ENCODE measurements at places on chromosomes 1 and 21.

- no peak for DNase-seq
Measured at GRCh38 chr1:220001095-220001501, 45.2 kb downstream of the EPRS1 start.

DNA sequence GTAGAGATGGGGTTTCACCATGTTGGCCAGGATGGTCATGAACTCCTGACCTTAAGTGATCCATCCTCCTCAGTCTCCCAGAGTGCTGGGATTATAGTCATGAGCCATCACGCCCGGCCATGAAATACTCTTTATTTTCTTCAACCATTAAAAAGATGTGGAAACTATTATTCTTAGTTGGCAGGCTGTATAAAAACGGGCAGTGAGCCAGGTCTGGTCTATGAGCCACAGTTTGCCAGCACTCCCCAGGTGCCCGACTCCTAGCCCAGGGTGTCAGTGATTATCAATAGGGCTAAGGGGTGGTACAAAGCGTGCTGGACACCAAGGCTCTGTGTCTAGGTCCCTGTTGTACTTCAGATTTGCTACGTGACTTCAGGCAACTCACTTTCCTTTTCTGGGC, 3.7 kb upstream of the TMEM61 start:
- no peak for DNase-seq

- DNase-seq: no peak
Measured at GRCh38 chr1:209871006-209871405, 43.2 kb downstream of the UTP25 start.

- DNase-seq: peak; percentile 80
Measured at GRCh38 chr1:34865981-34866761, 6.6 kb upstream of the SMIM12 start.

DNA sequence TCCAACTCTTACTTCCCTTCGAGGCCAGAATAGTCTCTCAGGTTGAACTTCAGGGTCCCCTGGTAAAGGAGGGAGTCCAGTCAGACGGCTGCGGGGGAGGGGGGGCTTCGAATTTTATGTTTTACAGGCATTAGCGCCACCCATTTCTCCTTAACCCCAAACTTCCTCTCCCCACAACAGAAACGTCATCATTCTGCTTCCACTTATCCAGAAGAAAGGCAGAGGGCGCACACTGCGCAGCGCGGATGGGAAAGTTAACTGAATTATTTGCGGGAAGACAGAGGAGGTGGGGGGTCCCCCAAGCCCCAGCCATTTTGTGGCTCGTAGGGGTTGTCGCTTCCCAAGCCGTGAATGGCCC, 529 bp upstream of the PRMT2 start:
- DNase-seq: peak; percentile 87

- peak; percentile 51 for DNase-seq
Measured at GRCh38 chr21:37412603-37413360, 46.2 kb downstream of the DYRK1A start.

- DNase-seq: no peak
Measured at GRCh38 chr1:92125204-92125603, 45.1 kb downstream of the BTBD8 start.

- DNase-seq: no peak
Measured at GRCh38 chr1:219467524-219467923, 145.4 kb downstream of the ZC3H11B start.

DNA sequence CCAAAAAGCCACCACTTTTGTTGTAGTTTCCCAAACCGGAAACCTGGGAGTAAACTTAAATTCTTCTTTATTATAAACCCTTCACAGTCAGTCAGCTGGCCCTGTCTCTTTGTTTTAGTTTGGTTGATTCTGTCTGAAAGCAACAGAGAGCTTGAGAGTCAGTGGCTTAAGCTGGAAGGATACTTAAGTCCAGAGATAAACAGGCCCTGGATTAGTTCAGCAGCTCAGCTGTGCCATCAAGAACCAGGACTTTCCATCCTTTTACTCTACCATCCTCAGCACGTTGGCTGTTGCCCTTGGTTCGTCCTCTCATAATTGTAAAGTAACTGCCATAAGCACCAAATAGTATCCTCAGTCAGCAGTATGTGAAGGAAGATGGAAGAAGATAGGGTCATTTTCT, 4.5 kb downstream of the DESI2 start:
- no peak for DNase-seq

GRCh38 chr1:175512637-175513412, 230.6 kb downstream of the TNR start:
- no peak for DNase-seq

DNA sequence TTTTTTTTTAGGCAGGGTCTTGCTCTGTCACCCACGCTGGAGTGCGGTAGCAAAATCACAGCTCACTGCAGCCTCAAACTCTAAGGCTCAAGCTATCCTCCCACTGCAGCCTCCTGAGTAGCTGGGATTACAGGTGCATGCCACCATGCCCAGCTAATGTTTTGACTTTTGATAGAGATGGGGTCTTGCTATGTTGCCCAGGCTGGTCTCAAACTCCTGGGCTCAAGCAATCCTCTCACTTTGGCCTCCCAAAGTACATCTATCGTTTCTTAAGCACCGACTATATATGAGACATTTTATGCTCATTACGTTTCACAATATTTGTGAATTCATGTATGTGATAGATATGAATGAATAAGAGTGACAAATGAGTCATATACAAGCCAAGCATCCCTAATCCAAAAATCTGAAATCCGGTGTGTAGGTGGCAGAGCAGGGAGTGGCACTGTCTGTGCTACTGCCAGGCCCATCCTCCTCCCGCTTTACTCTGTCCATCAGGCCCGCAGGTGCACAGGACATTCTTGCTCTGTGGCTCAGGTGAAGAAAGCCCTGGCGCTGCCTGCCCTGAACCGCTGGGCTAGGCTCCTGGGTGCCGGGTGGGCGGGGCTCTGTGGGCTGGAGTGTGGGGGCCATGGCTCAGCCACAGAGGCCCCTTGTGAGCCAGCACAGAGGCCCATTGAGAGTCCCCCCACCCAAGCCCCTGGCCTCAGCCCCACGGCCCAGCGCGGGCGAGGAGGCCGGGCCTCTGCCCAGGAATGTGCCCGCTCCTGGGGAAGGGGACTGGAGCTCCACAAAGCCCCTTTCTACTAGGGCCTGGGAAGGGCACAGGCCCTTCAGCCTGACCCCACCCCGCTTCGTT, 45.3 kb downstream of the HSPG2 start:
- no peak for DNase-seq

DNA sequence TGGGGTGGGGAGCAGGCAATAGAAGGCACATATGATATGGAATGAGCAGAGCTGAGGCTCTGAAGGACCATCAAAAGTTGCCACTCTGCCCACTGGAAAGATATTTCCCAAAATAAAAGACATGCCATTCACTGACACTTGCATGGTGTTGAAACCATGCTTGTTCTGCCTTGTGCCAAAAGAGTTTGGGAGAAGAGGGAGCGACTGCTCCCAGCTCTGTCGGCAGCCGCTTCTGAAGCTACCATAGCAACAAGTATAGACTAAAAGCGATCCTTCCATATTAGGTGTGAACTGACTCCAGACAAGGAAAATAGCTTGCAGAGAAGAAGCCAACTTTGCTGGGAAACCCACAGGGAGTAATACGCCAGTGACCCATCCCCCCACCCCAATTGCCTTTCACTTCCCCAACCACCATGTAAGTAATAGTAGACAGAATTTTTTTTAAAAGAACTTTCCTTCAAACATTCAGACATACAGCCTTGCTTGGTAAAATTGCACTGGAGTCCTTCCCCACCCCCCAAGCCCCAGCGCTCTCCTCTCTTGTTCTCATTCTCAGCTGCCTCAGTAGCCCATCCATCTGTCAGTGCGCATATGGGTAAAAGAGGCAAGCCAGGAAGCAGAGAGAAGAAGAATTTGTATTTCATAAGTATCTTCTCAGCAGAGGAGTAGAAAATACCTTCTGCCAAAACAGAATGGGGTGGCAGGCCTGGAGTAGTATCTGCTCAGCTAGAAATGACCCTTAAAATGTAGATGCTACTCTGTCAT, 263.7 kb downstream of the OMA1 start:
- DNase-seq: no peak

GRCh38 chr1:110336300-110337039, 2.7 kb upstream of the RBM15 start:
- DNase-seq: peak; percentile 58

DNA sequence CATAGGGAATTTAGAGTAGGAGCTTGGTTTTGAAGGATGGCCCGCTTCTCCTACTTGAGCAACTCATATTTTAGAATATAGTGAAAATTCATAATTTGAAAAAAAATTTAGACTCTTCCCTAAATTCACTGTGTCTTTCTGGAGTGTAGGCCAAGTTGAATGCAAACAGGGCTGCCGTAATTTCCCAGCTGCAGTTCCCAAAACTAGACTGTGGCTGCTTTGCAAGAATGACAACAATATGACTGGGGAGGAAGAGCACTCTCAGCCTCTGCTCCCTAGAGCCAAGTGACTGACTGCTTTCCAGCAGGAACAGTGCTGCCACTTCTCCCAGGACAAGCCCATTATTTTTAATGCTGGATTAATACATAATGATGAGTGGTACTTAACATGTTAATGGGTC, 209.0 kb downstream of the RHOU start:
- no peak for DNase-seq

GRCh38 chr21:15088488-15088887, 23.7 kb upstream of the NRIP1 start:
- DNase-seq: no peak

- DNase-seq: peak; percentile 50
Measured at GRCh38 chr21:31514598-31514997, 144.9 kb upstream of the SOD1 start.

- no peak for DNase-seq
Measured at GRCh38 chr1:197808880-197809279, 33.6 kb upstream of the DENND1B start.

- no peak for DNase-seq
Measured at GRCh38 chr1:91601554-91602376, 101.1 kb downstream of the CDC7 start.

- peak; percentile 13 for DNase-seq
Measured at GRCh38 chr1:4034318-4034887, 134.3 kb upstream of the C1orf174 start.

GRCh38 chr21:34039678-34040382, 33.5 kb upstream of the MRPS6 start:
- DNase-seq: peak; percentile 26

DNA sequence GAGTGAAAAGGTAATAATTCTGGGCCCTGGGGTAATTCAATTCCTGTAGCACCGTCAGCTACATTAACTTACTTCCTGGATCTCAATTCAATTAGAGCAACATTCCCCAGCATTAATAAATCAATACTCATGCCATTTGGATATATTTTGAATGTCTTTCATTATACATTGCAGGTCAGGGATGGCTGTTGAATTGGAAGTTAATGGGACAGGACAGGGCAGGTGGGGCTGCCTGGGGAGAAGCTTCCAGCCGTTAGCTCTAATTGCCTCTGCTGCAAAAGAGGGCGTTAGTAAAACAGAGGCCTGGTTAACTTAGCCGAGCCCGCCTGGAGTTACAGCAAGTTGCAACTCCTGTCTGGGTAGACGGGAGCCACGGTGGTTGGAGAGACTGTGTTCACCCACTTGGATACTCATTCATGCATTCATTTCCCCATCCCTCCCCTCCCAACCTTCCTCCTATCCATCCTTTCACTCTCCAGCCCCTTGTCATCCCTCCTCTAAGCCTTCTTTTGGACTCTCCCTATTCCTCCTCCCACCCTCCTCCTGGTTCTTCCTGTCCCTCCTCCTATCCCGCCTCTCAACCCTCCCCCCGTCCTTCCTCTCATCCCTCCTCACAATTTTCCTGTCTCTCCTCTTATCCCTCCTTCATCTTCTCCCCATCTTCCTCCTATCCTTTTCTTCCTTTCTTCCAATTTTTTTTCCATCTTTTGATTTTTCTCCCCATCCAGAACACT, 137.6 kb upstream of the RUNX3 start:
- DNase-seq: no peak

DNA sequence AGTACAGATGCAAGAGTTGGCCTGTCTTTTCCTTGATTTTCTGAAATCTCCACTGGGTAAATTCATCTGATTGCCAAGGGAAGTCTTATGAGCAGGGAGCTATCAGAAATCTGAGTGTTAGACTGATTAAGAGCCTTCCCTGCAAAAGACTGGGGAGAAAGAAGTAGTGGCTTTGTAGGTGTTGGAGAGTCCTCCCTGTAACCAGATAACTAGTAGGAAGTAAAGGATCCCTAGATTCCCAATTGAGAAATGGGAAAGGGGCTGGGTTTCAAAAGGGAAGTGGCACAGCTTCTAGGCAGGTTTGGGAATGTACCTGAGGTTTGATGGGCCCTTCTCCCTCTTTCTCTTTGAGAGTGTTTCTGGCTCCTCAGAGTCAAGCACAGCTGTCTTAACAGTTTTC, 2.1 kb downstream of the TLCD4 start:
- peak; percentile 2 for DNase-seq

DNA sequence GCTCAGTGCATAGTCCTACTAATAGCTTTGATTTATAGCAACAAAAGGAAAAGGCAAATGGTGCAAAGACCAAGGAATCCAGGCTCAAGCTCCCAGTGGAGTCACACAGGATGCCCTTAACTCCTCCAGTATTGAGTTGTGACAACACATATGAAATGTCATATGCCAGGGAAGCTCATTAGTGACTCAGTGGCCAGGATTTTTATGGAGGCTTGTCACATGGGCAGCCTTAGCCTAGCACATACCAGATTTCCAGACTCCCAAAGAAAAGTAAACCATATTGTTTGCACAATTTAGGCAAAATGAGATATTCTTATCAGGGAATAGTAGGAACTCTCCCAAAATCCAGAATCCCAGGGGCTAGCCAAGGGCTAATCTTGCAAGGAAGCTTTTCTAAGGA, 129.2 kb downstream of the MAGI3 start:
- peak; percentile 24 for DNase-seq

DNA sequence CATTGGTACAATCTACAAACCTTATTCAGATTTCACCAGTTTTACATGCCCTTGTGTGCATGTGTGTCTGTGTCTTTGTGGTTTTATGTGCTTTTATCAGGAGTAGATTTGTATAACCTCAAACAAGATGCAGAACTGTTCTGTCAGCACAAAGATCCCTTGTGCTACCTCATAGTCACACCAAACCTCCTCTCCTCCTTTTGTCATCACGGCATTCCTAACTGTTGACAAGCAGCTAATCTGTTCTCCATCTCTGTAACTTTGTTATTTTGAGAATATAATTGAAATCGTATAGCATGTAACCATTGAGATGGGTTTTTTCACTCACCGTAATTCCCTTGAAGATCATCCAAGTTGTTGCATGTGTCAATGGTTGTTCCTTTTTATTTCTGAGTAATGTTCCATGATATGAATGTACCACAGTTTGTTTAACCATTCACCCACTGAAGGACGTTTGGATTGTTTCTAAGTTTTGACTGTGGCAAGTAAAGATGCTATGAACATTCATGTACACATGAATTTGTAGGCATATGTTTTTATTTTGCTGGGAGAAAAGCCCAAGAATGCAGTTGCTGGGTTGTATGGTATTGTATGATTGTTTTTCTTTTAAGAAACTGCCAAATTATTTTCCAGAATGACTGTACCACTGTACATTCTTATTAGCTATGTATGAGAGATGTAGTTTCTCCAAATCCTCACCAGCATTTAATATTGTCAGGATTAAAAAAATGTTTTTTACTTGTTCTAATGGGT, 78.1 kb upstream of the B3GALT2 start:
- no peak for DNase-seq

DNA sequence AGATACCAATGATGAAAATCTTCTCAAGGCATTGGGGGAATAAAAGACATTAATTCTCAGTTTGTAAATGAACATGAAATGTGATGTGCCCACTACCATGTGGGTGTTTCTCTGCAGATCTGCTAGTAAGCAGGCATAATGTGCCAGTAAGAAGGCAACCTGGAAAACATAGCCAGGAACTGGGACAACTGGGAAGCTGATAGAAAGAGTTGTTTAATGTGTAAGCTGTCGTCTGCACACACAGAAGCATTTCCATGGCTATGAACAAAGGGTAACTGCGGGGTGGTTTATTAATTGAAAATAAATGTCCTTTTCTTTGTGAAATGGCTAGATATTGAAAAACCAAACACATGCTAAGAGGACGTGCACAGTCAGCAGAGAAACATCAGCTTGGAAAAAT, 52.0 kb downstream of the ZC3H11B start:
- DNase-seq: no peak

Measured in mesendoderm (in vitro differentiated cells).